ENCODE measurements at places on chromosomes 4 and X. TPM values are rescaled to one million over a fixed set of nuclear protein-coding genes. Genes with fewer than 3 reads are reported as not detected.

- peak; percentile 85 for DNase-seq
These were observed 127.2 kb upstream of the FRMPD4 start for GRCh38 chrX:12011075-12011474.

DNA sequence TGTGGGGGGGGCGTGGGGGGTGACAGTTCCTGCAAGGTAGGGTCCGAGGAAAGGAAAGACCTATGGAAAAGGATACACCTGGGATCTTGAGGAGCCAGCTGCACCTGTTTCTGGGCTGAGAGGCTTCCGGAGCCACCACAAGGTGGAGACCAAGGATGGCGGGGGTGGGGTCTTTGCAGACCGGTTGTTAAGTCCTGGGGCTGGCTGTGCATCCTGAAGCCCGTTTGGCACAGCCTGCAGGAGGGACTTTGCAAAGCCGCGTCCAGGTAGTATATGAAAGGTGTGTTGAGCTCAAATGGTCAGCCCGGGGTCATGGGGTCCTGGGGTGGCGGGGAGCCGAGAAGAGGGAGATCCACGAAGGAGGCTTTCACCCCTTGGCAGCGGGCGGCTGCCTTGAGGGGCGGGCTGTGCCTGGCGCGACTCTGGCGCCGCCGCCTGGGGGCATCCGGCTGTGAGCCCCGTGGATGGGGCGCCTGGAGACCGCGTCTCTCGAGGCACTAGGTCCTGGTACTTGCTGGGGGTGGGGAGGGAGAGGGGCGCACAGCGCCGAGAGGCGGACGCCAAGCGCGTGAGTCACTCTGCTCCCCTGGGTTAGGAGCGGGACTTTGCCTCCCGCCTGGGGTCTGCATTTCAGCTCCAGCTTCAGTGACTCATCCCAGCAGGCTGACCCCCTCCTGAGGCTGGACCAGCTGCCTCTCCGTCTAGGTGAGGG is 58.2 kb upstream of the DYNLT3 start:
- DNase-seq = no peak

DNA sequence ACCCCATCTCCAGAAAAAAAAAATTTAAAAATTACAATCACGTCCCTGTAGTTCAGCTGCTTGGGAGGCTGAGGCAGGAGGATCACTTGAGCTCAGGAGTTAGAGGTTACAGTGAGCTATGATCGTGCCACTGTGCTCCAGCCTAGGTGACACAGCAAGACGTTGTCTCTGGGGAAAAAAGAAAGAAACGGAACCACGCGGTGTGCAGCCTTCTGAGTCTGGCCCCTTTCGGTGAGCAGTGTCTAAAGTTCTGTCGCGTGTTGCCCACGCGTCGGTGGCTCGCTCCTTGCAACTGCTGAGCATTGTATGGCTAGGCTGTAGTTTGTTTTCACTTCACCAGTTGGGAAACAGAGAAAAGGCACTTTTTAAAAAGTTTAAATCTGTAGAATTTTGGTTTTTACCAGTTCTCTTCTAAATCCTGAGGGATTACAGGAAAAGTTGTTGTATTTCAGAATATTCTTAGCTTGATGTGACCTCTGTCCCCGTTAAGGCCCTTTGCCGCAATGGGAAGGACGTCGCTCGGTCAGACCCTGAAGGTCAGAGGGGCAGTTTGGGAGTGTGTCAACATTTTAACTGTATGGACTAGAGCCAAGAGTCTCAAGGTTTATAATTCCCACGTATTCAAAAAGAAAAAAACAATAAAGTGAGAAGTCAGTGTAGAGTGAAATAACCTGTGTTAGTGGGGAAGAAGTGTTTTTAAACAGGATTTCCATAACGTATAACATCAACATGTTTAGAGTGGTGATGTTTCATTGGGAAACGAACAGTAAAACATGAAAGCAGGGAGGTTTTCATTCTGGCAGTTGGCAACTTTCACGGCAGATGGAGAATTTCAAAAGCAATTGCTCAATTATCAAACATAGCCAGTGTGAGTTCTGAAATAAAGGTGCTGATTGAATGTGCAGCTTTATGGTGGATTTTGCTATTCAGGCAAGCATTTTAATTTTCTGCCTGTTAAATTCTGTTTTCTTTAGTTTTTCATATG is 45.8 kb upstream of the MSANTD1 start:
- DNase-seq = no peak

DNA sequence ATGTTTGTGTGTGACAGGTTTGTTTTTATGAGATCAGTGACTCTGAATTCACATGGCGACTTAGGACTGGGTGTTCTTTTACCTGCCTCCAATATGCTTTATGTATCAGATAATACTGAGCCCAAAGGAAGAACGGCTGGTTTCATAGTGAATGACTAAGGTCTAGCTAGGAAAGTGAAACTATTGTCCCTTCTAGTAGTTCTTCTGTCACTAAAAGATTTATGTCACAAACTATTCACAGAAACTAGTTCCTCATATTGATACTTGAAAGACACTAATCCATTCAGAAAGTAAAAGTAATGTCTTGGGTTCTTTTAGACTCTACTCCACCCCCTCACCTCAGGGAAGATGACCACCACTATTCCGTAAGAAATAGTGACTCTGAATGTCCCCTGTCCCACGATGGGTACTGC is 81.7 kb downstream of the EGF start:
- DNase-seq = no peak

DNA sequence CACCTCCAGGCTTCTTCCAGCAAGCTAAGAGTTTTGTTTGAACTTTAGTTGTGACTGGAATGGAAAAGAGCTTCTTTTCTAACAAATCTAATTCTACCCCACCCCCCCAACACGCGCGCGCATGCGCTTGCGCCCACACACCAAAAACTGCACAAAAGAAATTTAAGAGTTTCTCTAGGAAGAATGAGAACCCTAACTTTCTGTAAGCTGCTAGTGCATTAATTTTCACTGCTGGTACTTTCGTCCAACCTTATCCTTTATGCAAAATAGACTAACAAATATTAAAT is 9.0 kb upstream of the INTU start:
- peak; percentile 45 for DNase-seq

DNA sequence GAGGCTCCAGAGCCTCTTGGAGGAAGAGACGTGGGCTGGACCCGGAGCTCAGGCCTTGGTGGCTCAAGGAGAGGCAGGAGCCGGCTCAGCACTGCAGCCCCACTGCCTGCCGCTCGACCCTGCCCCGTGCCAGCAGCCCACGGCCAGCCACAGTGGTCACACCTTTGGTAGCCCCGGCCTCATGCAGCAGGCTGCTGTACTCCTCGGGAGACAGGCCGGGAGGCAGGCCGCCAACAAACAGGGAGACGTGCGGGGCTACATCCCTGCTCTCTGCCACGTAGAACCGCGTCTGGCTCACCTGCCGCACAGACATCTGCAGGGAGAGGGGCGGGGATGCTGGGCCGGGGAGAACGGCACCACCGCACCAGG is 7.6 kb downstream of the DGKQ start:
- no peak for DNase-seq

DNA sequence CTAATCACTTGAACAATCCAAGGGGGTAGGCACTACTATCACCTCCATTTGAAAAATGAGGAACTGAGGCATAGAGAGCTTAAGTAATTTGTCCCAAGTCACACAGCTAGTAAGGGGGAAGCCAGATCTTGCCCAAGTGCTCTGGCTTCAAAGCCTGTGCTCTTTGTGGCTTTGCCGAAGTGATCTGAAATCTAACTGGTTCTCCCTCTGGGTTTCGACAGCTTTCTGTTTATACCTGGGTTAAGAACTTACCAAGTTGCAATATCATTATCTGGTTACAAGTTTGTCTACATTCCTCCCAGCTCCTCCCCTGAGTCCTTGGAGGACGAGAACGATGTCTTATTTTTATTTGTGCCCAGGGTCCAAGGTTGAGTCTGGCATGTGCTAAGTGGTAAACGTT is 125.3 kb upstream of the RAI2 start:
- no peak for DNase-seq

DNA sequence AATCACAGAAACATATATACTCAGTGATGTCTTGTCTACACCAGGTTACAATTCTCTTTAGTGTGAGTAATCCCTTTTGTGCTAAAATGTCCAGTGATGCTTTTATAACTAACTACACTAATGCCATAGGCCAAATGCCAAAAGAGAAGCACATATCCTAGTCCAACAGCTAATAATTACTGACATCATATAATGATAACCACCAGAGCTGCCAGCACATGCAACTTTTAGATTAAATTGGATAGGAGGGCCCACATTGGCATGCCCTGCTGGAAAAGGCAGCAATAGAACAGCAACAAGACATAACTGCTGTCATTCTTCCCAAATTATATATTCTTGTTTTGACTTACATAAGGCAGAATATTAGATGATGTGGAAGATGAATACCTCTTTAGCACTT is 238.8 kb downstream of the KCNIP4 start:
- no peak for DNase-seq

GRCh38 chr4:126136922-126137781 is 822.4 kb downstream of the FAT4 start:
- DNase-seq = no peak

DNA sequence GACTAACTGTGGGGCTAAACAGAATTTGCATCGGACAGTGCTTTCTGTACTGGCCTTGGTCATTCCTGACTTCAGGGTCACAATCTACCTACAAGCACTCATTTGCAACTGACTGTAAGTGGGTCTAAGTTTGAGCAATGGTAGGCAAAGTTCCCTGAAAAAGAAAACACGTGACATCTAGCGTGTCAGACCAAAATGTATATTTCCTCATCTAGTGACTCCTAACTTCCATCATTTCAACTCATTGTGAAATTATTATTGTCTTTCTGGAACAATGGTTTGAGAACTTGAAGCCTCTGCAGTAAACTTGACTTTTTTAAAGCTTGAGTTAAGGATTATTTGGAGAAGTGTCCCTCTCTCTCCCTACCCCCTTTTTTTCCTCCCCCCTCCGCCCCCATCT is 113.6 kb downstream of the MID1 start:
- DNase-seq = no peak

DNA sequence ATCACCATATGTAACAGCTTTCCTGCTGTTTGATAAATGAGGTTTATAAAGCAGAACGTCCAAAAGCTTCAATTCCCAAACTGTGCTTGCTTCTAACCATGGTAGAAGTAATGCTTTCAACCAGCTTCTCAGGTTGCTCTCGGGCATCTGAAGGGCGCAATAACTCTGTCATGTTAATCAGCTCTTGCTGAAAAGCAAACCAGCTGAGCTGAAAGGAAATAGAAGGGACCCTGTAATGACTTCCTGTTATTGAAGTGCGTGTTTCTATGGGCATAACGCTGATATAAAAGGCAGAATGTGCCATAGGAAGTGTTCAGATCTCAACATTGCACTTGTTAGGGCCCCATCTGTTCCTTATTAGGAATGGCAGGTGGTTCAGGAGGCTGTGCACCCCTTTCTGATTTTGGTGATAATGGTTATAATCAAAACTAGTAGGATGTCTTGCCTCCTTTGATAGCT is 21.2 kb downstream of the HERC3 start:
- DNase-seq = no peak

DNA sequence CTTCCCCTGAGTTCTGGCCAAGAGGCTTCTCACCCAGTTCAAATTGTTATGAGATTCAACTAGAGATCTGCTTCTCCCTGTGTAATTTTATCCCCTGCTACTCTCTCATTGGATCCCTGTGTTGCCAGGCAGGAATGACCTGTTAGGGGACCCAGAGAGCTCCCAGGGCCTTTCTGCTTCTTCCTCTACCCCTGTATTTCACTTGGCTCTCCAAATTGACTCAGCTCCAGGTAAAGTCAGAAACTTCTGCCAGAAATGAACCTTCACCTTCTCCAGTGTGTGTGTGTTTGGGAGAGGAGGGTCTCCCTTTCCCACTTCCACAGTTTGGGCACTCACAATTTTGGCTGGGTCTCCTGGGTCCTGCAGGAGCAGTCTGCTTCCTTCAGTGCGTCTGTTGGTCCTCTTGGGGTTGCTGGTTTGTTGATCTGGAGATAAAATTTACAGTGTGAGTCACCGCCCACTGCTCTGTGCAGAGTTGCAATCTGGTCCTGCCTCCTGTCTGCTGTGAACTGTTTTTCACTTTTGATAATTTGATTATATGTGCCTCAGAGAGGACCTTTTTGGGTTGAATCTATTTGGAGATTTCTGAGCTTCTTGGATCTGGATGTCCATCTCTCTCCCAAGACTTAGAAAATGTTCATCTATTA is 112.4 kb upstream of the EDA2R start:
- no peak for DNase-seq

DNA sequence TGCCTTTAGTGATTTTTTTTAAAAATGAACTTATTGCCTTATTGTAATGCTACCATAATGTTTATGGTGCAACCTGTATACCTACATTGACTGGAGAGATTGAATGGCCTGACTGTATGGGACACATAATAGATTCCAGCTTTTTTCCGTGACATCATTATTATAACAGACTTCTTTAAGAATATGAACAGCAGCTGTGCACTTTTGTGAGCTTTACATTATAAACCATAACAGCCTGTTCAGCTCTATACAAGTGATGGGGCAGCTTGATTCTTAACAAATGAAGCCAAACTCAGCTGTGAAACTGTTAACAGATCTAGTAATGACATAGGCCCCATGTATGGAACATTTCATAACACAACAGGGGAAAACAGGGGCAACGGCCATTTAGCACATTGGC is 187.0 kb downstream of the BMPR1B start:
- DNase-seq = no peak

DNA sequence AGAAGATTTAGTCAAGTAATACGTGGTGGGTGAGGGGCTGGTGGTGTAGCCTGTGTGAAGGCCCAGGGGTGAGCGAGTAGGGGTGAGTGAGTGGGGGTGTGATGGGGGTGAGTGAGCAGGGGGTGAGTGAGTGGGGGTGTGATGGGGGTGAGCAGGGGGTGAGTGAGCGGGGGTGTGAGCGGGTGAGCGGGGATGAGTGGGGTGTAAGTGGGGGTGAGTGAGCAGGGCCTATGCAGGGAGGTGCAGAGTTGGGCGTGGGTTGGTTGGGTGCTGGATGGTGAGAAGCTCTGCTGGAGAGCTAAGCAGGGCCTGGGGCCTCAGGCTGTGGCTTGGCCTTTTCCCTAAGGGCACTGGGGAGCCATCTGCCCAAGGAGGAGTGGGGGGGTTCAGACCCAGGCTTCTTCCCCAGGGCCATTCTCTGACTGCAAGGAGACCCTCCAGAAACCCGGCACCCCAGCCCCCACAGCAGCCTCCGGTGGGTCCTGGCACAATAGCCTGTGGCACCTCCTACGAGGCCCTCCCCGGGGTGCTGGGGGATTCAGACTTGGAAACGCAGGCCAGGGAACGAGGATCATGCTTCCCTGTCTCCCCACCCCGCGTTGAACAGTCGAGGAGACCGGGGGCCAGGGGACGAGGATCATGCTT is 30.4 kb downstream of the SH3TC1 start:
- DNase-seq = no peak

DNA sequence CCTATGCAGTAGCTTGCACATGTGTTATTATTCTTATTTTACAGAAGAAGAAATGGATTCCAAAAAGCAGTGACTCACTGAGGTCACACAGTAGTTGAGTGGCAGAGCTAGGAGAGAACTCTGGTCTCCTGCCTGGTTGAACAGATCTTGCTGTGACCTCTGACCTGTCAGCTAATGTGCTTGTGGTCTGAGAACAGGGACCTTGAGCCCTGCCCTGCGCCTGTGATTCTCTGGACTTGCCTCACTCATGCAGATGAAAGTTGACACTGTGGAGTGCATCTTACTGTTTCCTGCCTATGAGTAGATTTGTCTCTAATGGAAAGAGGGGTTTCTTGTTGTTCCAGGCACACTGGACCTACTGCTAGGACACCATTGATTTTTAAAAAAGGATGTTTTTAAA is 32.3 kb downstream of the ETNPPL start:
- no peak for DNase-seq

The ASB9 gene
- 0.67 TPM for total RNA-seq

The UNC5C gene
- total RNA-seq = 9.8 TPM

The SHROOM3 gene
- total RNA-seq = 27.4 TPM

The ASB5 gene
- not detected for total RNA-seq

The NOX1 gene
- total RNA-seq = not detected

The SLC26A1 gene
- not detected for total RNA-seq

The GPRIN3 gene
- total RNA-seq = not detected

Data from mammary epithelial cell (primary cell).